ENCODE measurements at places on chromosomes 4 and X. TPM values are rescaled to one million over a fixed set of nuclear protein-coding genes. Genes with fewer than 3 reads are reported as not detected.

DNA sequence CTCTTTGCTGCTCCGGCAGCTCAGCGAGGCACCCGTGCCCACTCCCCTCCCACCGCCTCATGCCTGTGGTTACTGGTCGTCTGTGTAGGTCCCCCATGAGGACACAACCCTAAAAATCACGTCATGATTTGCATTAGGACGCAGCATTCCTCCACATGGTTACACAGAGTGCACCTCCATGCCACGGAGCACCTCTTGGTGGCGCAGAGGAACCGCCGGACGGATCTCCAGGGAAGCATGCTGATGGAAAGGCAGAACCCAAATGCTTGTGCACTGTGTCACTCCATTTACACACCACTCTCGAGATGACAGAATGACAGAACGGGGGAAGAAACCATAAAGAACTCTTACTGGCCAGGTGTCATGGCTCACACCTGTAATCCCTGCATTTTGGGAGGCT lies 22.4 kb downstream of the FAM53A start:
- no peak for DNase-seq

DNA sequence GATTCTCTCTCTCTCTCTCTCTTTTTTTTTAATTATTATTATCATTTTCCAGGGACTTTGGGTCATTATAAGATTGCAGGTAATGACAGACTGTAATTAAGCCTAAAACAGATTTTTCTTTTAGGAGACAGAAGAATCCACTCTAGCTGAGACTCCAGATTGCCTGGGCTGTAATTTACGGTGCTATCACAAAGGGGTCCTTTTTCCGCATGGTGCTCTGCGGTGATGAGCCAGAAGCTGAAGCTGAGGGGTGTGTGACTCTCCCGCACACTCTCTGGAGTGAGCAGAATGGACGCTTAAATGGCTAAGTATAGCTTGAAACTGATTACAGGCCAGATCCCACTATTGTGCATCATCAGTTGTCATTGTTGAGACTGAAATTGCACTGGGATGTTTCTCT lies 50.0 kb downstream of the LGI2 start:
- no peak for DNase-seq

Gene NXF2
- total RNA-seq = not detected

- no peak for DNase-seq
Observed at GRCh38 chr4:158133551-158133950, 39.3 kb downstream of the GASK1B start.

DNA sequence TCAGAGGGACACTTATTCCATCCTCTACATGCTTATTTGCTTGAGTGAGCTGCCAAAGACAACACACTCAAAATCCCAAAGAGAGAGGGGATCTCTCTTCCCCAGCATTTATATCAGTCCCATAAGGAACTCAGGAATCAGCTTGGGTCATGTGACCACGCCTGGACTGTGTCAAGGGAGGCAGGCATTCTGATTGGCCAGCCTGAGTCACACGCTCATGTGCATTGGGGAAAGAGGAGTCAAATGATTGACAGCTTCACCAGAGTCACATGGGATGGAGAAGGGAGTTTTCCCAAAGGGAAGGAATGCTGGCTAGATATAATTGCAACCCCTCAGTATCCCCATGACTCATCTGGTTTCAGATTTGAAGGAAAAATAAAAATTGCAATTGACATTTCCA lies 49.0 kb downstream of the RWDD4 start:
- no peak for DNase-seq

Gene P2RY4
- total RNA-seq = not detected

Gene NAT8L
- total RNA-seq = 0.64 TPM

- no peak for DNase-seq
Observed at GRCh38 chr4:52645300-52645699, 13.8 kb downstream of the USP46 start.
